ENCODE measurements at places on chromosomes 1 and 21. TPM values are rescaled to one million over a fixed set of nuclear protein-coding genes. Genes with fewer than 3 reads are reported as not detected.

- DNase-seq: no peak
- H3K27me3 ChIP-seq: no peaks in the 10 kb centered on the region
- no peak overlapping the region for H3K4me3 ChIP-seq
- peak overlapping the region; percentile 53 for H3K27ac ChIP-seq
- H3K4me1 ChIP-seq: peaks cover 71% of the 10 kb centered on the region
- peaks cover 12% of the 10 kb centered on the region for H3K36me3 ChIP-seq
These were observed 32.1 kb upstream of the HIVEP3 start for GRCh38 chr1:41950820-41951219.

DNA sequence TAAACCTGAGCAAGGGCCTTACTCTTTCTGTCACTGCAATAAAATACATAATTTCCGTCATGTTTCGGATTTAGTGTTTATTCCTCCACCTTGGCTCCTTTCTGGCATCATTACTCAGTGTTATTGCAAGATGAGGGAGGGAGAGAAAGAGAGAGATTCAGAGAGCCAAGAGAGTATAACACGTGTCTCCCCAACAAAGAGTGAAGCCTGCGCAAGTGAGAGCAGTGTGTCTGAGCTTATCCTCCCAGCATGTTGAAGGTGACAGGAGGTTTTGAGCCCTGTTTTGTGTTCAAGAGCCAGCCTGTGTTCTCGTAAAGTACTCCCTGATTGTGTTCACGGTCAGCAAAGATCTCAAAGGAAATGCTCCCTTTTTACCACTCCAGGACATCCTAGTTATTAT lies 6.3 kb downstream of the RUNX1 start:
- H3K4me1 ChIP-seq: peaks cover 22% of the 10 kb centered on the region
- H3K27ac ChIP-seq: no peak overlapping the region
- DNase-seq: no peak
- no peak overlapping the region for H3K4me3 ChIP-seq

- H3K27ac ChIP-seq: no peak overlapping the region
- no peaks in the 10 kb centered on the region for H3K36me3 ChIP-seq
- no peaks in the 10 kb centered on the region for H3K27me3 ChIP-seq
- no peaks in the 10 kb centered on the region for H3K4me1 ChIP-seq
These were observed 118.9 kb upstream of the ZC3H11B start for GRCh38 chr1:219731771-219732170.

Gene PCSK9
- total RNA-seq: 31.8 TPM

Gene SPATA46
- not detected for total RNA-seq

DNA sequence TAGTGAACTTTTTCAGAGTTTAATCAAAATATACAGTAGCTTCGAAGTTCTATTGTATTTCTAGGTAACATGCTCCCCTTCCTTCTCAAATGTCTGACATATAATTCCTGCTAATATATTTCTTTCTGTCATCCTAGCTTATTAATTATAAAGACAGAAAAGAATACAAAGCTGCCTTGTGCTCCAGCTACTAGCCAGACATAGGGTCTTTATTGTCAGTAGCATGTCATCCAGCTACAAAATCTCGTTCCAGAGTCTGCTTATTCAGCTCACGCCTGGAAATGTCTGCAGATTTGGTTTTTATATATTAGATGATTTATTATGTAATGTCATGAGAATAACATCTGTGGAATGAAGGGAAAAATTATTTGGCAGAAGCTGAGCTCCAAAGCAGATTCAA lies 1102.8 kb downstream of the BRINP3 start:
- H3K4me1 ChIP-seq: no peaks in the 10 kb centered on the region
- no peak overlapping the region for H3K27ac ChIP-seq
- no peaks in the 10 kb centered on the region for H3K27me3 ChIP-seq
- DNase-seq: no peak

DNA sequence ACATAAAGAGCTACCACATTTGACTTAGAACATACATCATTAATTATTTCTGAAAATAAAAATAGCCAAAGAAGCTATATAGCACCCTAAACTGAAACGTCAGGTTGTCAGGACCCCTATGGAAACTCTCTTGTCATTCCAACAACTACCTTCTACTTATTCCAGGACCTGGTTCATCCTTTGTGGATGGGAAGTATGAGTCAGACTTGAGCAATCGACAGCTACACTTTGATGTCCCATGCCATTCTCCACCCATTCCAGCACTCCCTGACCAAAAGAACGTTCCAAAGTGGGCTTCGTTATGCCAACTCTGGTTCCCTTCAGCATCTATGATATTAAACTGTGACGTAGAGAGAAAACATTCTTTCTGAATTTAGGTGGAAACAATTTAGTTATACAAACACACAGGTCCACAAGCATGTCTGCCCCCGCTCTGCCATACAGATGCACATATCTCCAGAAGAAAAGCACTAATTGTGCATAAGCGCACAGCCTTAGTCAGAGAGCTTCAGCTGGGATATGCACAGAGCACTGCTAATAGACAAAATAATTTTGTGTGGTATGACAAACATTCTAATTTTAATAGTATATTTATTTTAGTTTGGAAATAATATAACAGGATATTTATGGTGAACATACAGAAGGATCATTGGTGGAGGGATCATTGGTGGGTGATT lies 723.1 kb upstream of the B3GALT2 start:
- no peaks in the 10 kb centered on the region for H3K4me1 ChIP-seq
- H3K4me3 ChIP-seq: no peak overlapping the region
- no peak overlapping the region for H3K27ac ChIP-seq
- no peak for DNase-seq
- no peaks in the 10 kb centered on the region for H3K27me3 ChIP-seq
- H3K36me3 ChIP-seq: no peaks in the 10 kb centered on the region
